ENCODE measurements at places on chromosomes 12 and 14. TPM values are rescaled to one million over a fixed set of nuclear protein-coding genes. Genes with fewer than 3 reads are reported as not detected.

Gene NINJ2
- total RNA-seq, result 11.8 TPM

Gene TAS2R50
- total RNA-seq, result 0.47 TPM

Gene NTS
- total RNA-seq, result 3.4 TPM

GRCh38 chr12:20097626-20098025, 270.7 kb upstream of the PDE3A start:
- no peak overlapping the region for H3K4me3 ChIP-seq
- DNase-seq, result no peak
- no peak overlapping the region for H3K27ac ChIP-seq
- no peaks in the 10 kb centered on the region for H3K27me3 ChIP-seq
- no peaks in the 10 kb centered on the region for H3K4me1 ChIP-seq

- peak overlapping the region; percentile 85 for H3K4me3 ChIP-seq
- peaks cover 11% of the 10 kb centered on the region for H3K36me3 ChIP-seq
- peak overlapping the region; percentile 76 for H3K27ac ChIP-seq
Observed at GRCh38 chr12:10614056-10614370, 604 bp upstream of the MAGOHB start.

Gene SPRYD4
- 1.2 TPM for total RNA-seq

DNA sequence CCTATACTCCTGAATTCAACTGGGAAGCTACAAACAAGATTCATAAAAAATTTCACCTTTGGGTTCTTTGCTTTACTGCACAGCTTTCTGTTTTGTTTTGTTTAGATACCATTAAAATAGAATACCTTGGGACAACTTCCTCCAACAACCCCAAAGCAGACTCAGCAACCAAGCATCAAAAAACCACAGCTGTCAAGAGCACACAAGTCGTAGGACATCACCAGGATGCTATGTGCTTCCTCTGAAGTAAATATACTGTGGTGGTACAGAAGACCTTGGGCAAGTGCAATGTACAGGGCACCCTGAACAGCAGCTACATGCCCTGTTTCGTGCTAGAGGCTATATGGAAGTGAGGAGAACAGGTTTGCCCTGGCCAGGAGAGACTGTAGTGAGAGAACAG, 359.3 kb downstream of the BCL11B start:
- H3K27me3 ChIP-seq, result no peaks in the 10 kb centered on the region
- no peak overlapping the region for H3K27ac ChIP-seq
- peaks cover 11% of the 10 kb centered on the region for H3K4me1 ChIP-seq
- no peak overlapping the region for H3K4me3 ChIP-seq
- no peak for DNase-seq

DNA sequence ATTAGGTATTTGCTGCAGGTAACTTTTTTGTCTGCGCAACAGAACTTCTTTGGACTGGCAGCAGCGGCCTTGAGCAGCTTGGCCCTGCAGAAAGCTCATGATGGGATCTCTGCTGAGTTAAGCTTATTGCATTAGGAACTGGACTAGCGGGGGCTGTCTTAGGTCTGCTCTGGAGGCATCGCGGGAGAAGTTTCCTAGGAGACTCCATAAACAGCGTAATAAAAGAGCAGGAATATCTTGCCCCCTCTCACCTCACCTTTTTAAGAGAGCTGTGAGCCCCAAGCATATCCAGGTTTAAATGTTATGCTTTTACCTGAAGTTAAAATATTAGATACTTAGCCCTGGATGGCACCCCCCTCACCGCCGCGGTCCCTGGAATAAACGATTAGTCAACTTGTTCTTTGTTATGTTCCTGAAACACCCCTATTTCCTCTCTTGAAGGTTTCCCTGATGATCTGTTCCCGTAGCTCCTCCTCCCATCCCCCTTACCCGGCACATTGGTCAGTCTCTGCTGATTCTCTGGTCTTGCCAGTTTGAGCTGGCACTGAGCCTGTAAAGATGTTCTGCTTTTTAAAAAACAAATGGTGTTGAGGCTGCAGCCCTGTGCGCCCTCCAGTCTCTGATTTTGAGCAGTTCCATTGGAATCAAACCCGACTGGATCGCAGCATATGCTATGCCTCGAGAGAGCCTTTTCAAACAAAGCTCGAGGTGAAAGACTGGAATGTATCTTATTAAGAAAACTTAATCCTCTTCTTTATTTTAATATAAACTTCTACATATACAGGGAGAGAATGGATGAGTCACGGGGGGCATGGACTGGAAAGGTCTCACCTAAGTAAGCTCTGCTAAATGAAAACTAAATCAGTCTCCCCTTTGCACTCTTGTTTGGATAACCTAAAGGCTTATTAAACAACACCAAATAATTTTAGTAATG, 1.9 kb downstream of the MLXIP start:
- peaks cover 12% of the 10 kb centered on the region for H3K36me3 ChIP-seq
- peak overlapping the region; percentile 91 for H3K27ac ChIP-seq
- peak overlapping the region; percentile 91 for H3K4me3 ChIP-seq
- no peak for DNase-seq
- no peaks in the 10 kb centered on the region for H3K27me3 ChIP-seq

- H3K27ac ChIP-seq, result no peak overlapping the region
- H3K36me3 ChIP-seq, result no peaks in the 10 kb centered on the region
- no peaks in the 10 kb centered on the region for H3K4me1 ChIP-seq
- no peak for DNase-seq
- no peaks in the 10 kb centered on the region for H3K27me3 ChIP-seq
Observed at GRCh38 chr14:90715993-90716392, 100.2 kb downstream of the TTC7B start.

Gene KCNMB4
- 3.4 TPM for total RNA-seq

GRCh38 chr14:85533023-85533860, 3.3 kb downstream of the FLRT2 start:
- H3K4me3 ChIP-seq, result peak overlapping the region; percentile 11
- no peak for DNase-seq
- no peaks in the 10 kb centered on the region for H3K36me3 ChIP-seq
- H3K4me1 ChIP-seq, result no peaks in the 10 kb centered on the region

DNA sequence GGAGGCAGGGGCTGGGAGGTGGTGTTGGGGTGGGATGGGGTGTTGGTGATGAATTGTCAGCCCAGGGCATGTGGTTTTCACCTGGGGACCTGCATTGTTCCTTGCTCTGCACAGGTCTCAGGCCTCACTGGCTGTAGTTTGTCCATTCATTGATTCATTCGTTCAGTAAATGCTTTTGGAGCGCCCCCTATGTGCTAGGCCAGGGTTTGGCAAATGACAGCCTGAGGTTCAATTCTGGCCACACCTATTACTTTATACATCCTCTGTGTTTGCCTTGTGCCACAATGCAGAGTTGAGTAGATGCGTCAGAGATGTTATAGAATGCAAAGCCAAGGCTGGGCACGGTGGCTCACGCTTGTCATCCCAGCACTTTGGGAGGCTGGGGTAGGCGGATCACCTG, 4.7 kb downstream of the ADCK1 start:
- no peaks in the 10 kb centered on the region for H3K36me3 ChIP-seq
- no peak overlapping the region for H3K27ac ChIP-seq
- no peaks in the 10 kb centered on the region for H3K27me3 ChIP-seq

- peak overlapping the region; percentile 62 for H3K27ac ChIP-seq
- no peaks in the 10 kb centered on the region for H3K4me1 ChIP-seq
- no peak for DNase-seq
- peaks cover 17% of the 10 kb centered on the region for H3K27me3 ChIP-seq
Observed at GRCh38 chr14:74571901-74572725, 39.9 kb downstream of the LTBP2 start.

GRCh38 chr12:22283006-22283506, 51.5 kb downstream of the ST8SIA1 start:
- H3K4me3 ChIP-seq, result no peak overlapping the region
- peaks cover 2% of the 10 kb centered on the region for H3K4me1 ChIP-seq
- no peaks in the 10 kb centered on the region for H3K36me3 ChIP-seq
- no peak for DNase-seq
- no peaks in the 10 kb centered on the region for H3K27me3 ChIP-seq

- H3K4me3 ChIP-seq, result no peak overlapping the region
- peaks cover 14% of the 10 kb centered on the region for H3K4me1 ChIP-seq
- H3K36me3 ChIP-seq, result peaks cover 73% of the 10 kb centered on the region
- no peak for DNase-seq
- H3K27me3 ChIP-seq, result no peaks in the 10 kb centered on the region
Observed at GRCh38 chr12:120095736-120096135, 20.8 kb downstream of the RAB35 start.

DNA sequence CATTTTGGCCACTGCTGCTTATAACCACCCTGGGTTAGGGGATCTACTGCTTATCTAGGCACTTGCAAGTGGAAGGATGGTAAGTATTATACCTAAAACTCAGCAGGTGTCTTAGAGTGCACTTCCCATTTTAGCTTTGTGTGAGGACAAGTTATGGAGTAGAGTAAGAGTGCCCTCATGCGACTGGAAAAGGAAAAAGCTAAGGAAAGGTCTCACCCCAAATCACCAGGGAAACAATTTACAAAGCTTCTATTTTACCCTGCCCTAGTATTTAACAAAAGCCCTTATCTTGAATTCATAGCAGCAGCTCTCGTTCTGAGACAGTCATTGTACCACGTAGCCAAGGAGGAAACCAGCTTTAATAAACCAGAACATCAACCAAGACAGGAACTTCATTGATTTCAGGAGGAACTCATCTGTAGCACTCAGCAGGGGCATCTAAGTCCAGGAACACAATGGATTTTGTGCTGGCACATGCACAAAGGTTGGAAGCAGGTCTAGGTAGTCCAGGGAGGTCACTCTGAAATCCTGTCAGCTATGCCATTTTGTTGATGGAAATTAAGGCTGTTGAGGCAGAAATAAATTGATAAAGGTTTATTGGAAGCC, 2.9 kb downstream of the RDH12 start:
- no peaks in the 10 kb centered on the region for H3K36me3 ChIP-seq
- DNase-seq, result peak; percentile 65
- H3K27me3 ChIP-seq, result no peaks in the 10 kb centered on the region
- H3K4me1 ChIP-seq, result no peaks in the 10 kb centered on the region
- H3K4me3 ChIP-seq, result no peak overlapping the region

- H3K27ac ChIP-seq, result no peak overlapping the region
- peaks cover 92% of the 10 kb centered on the region for H3K27me3 ChIP-seq
- H3K4me1 ChIP-seq, result peaks cover 52% of the 10 kb centered on the region
- H3K36me3 ChIP-seq, result peaks cover 2% of the 10 kb centered on the region
- no peak overlapping the region for H3K4me3 ChIP-seq
Observed at GRCh38 chr12:6825398-6826124, 2.6 kb upstream of the P3H3 start.

- H3K27ac ChIP-seq, result no peak overlapping the region
- H3K4me1 ChIP-seq, result no peaks in the 10 kb centered on the region
- DNase-seq, result no peak
- H3K27me3 ChIP-seq, result no peaks in the 10 kb centered on the region
- no peak overlapping the region for H3K4me3 ChIP-seq
- no peaks in the 10 kb centered on the region for H3K36me3 ChIP-seq
Observed at GRCh38 chr14:78103271-78103670, 66.9 kb upstream of the NRXN3 start.

DNA sequence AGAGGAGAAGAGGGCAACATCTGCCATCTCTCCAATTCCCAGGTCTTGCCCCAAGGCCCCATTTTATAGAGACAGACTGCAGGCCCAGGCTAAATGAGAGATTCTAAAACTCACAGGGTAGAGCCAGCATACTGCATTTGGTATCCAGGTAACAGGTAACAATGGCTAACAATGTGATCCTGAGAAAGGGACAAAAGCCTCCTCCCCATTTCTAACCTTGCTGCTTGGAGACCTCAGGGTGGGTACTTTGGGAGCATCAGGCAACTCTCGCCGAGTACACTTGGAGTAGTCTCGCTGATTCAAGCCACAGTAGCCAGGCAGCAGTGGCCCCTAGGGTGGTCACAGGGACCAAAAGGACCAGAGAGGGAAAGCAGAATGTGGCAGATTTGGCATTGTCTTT, 162.6 kb upstream of the PLEKHA5 start:
- no peaks in the 10 kb centered on the region for H3K27me3 ChIP-seq

- DNase-seq, result no peak
- H3K4me1 ChIP-seq, result no peaks in the 10 kb centered on the region
- H3K27ac ChIP-seq, result no peak overlapping the region
- H3K27me3 ChIP-seq, result peaks cover 15% of the 10 kb centered on the region
Observed at GRCh38 chr14:61218157-61218556, 63.0 kb downstream of the TMEM30B start.

DNA sequence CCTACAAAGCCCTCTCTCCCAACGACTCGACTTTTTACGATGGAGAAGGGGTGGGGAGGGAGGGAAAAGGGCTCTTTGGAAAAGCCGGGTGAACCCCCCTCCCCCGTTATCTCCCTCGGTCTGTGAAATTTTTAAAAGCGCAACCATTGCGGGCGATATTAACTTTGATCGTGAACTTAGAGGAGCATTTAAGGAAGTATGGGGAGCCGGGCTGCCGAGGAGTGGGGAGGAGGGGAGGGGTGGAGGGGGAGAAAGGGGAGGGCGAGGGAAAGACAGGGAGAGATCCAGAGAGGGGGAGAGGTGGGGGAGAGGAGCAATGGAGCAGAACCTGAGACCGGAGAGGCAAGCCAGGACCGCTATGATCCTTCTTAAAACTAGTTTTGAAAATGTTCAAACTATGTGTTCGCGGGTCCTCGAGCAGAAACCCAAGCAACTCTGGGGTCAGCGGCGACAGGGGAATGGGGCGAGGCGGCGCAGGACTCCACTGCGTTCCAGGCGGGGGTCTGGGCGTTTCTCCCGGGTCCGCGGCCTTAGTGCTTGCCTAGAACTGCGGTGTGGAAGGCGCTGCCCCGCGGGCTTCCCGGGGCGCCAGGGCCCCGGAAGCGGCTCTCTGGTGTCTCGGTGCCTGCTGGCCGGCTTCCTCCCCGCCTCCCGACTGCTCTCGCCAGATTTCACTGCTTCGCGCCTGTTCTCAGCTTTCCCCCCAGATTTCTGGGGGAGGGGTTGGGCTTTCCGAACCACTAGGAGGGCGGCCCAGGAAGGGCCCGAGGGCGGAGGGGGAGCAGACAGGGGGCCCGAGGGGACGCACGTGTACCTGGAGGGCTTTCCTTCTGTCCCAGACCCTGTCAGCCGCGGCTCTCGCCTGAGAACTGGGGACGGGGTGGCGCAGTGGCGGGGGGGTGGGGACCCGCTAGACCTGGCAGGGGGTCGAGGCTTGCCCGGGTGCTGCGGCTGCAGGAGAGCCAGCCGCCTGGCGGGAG, at the start of gene HOTAIR:
HOTAIR (minus strand) TSS at position 871 of the 980 bp plus-strand sequence.
- DNase-seq, result no peak
- H3K4me1 ChIP-seq, result no peaks in the 10 kb centered on the region
- H3K27me3 ChIP-seq, result peaks cover 100% of the 10 kb centered on the region
- H3K36me3 ChIP-seq, result no peaks in the 10 kb centered on the region

Gene TPH2
- not detected for total RNA-seq
